ENCODE measurements at places on chromosomes 12 and 14.

- DNase-seq, result no peak
These were observed 66.4 kb upstream of the SFSWAP start for GRCh38 chr12:131644481-131644880.

DNA sequence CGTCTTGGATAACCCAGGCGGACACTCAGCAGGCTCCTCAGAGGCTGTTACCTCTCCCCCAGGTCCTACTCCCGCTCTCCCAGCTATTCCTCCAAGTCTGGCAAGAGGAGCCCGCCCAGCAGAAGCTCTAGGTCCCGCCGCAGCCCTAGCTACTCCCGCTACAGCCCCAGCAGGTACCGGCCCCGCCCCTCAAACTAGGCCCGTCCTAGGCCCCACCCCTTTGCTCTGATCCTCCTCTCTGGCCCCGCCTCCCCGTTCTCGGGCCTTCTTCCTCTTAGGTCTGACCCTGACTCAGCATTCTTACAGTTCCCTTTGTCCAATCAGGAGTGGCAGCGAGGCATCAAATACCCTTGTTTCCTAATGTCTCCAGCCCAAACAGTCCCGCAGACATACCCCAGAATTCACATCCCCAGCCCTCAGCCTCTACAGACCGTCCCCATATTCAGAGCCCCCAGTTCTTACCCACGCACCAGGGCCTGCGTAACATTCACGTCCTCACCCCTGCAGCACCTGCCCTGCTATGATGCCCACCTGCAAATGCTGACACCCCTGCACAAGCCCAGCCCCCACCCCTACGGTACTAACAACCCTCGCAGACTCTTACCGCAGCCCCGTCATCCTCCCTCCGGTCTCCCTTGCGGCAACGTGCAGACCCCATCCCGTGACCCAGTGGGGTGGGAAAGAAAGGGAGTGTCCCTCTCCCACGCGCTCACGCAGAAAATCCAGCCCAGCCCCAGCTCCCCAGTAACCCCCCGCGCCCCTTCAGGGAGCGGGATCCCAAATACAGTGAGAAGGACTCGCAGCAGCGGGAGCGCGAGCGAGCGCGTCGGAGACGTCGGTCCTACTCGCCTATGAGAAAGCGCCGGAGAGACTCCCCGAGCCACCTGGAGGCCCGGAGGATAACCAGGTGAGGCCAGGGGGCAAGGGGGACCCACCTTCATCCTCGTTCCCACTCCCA, 25.0 kb upstream of the HSPB8 start:
- DNase-seq, result no peak

DNA sequence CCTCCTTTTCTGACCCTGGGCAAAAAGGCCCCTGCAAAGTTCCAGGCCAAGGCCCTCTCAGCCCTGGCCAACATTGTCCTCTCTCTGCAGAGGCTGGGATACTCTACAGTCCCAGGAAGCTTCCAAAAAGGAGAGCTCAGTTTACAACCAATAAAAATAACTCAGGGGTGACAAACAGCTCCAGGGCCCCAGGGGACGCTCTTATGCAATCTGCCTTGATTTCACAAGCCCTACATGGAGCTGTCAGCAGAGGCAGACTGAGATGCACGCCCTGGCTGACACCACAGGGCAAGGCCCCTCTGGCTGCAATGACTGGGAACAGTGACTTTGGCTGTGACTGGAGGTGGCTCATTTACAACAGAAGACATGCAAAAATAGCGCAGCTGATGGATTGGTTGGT, 129.0 kb upstream of the MED13L start:
- no peak for DNase-seq

DNA sequence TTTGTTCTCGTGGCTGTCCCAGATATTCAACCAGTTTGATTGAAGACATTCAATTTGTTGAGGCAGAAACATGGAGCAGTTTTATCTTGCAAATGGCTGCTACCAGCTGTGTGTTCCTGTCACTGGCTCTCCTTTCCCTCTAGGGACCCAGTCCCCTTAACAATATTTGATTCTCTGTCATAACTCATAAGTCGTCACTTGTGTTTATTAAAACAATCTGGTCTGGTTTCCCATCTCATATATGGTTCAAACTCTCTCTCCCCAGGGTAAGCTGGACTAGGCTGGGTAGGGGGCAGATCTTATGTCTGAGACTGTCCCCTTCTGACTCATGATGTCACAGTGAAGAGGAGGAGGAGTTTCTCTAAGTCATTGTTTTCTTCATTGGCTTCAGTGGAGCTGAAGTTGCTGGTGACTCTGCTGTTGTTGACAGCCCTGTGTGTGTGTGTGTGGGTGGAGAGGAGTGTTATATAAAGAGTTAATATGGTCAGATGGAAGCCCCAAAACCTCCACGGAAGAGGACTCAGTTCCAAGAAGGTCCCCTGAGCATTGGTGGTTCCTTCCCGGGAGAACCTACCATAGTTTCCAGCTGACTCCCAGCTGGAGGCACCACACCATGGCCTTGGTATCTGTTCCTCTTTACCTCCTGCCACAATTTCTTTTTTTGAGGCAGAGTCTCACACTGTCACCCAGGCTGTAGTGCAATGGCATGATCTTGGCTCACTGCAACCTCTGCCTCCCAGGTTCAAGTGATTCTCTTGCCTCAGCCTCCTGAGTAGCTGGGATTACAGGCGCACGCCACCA, 16.1 kb upstream of the GNG2 start:
- DNase-seq, result no peak

GRCh38 chr12:132807295-132808092, 21.2 kb downstream of the GOLGA3 start:
- no peak for DNase-seq

- DNase-seq, result no peak
These were observed 205.8 kb upstream of the SLC38A2 start for GRCh38 chr12:46578190-46578982.

DNA sequence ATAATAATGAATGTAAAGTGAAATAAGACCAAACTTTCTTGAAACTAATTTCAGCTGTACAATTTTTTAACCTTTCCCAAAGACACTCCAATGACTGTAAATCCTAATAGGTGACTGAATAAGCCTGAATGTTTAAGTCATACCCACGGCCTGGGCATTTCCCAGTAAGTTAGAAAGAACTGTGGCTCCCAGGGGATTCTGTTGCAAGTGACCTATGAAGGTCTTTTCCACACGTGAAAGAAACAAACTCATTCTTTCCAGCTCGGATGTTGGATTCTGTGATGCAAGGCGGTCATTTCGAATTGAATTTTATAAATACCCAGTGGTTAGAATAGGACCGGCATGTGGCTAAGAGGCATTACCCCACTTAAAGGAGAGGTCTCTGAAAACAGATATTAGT, 1134.4 kb downstream of the GALC start:
- no peak for DNase-seq

- DNase-seq, result no peak
These were observed 12.7 kb upstream of the SLC16A7 start for GRCh38 chr12:59583003-59583712.

DNA sequence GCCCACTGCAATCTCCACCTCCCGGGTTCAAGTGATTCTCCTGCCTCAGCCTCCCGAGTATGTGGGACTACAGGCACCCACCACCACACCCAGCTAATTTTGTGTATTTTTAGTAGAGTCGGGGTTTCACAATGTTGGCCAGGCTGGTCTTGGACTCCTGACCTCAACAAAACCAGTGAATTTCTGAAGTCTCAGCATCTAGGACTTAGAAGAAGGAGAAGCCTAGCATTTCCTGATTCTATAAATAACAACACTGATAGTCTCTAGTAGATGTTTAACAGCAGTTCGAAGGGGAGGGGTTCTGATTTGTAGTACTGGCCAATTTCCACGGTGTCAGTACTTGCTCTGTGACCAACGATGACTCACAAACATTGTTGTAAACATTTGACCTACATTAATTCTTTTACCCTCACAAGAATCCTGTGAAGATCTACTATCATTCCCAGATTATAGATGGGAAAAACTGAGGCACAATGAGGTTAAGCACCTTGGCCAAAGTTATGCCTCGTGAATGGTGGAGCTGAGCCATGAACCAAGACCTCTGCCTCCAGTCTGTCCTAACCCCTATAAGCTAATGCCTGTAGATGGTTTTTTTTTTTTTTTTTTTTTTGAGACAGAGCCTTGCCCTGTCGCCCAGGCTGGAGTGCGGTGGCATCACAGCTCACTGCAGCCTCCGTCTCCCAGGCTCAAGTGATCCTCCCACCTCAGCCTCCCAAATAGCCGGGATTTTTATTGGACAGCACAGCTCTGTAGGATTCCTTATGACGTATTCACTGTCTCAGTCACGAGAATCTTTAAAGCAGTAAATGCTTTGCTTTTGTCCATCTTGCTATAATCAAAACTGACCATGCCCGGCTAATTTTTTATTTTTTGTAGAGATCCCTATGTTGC, 5.2 kb downstream of the P2RX4 start:
- DNase-seq, result no peak

DNA sequence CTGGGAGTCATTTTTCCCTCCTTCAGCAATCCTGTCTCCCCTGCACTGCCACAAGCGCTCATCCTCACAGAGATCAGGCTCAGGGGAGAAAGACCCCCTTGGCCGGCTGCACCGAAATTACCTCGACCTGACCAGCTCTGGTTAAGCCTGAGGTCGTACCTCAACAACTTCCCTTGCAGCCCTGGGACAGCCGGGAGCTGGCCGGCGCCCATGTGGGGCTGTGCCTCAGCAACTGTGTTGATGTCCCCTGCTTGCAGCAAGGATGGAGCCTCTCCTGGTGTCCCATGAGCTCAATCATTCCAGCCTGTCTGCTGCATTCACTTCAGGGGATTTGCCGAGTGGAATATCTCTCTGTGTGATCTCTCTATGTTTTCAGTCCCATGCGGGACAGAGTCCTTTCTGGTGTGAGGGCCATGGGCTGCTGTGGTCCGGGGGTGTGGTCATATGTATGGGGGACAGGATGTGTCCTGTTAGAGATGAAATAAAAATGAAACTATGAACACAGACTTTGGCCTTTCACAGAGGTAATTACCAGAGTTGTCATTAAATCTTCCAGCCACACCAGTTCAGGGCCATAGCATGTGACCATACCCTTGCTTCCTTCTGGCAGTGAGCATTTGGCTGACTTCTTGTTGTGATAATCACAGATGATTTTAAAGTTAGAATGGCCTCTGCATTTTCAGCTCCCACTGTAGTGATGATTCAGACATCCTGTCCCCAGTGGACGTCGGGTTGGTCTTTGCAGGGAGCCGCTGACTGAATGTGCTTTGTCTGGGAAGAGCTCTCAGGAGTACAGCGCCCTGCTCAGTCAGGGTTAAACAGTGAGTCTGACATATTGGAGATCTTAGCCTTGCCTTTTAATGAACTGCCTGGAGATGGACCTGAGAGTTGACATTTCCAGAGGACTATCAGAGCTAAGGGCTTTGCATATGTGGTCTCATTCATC, 405.9 kb downstream of the AACS start:
- DNase-seq, result no peak

DNA sequence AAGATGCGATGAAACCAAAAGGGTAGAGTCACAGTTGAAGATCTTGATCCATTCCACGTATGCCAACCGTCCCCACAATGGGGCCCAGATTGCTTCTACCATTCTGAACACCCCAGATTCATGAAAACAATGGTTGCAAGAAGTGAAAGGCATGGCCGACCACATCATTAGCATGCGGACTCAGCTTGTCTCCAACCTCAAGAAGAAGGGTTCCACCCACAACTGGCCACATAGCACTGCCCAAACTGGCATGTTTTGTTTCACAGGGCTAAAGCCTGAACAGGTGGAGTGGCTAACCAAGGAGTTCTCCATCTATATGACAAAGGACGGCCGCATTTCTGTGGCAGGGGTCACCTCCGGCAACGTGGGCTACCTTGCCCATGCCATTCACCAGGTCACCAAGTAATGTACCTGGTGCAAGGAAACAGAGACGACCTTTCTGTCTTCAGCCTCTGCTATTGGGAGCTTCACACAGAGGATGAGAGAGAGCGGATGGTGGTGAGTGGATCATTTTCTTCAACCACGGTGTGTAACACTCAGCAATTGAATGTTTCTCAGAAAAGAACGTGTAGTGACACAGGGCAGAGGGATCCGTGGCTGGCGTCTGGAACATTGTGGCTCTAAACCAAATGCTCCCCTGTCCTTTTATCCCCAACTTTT, 26.8 kb upstream of the CLEC2D start:
- no peak for DNase-seq

DNA sequence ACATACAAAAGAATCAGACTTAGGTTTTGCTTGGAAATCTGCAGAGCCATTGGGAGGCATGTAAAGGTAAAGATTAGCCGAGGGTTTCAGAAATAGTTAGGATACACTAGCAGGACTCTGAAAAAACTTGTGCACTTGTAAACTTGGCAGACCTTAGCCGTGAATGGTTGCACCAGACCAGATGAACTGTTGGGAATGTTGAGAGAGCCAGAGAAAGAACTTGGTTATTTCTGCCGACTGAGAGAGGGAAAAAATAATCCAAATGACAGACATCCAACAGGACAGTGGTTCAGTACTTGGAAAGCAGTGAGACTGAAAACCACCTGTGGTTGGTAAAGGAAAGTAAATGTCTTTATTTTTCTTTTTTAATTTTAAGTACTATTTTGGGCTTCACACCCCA, 222.5 kb upstream of the DDHD1 start:
- DNase-seq, result no peak

- no peak for DNase-seq
These were observed 88.1 kb downstream of the TMEM30B start for GRCh38 chr14:61192989-61193388.

Data from activated CD8-positive, alpha-beta memory T cell treated with anti-CD3 and anti-CD28 coated beads, Interleukin-2, amount 50 U/mL, for 4 hours (primary cell).